ENCODE measurements at places on chromosomes 3 and 15.
A peak's percentile ranks its signal among the peaks of the same experiment; 100 is the strongest.

GRCh38 chr3:138949445-138950005 lies 2.5 kb downstream of the FOXL2NB start:
- DNase-seq = no peak

DNA sequence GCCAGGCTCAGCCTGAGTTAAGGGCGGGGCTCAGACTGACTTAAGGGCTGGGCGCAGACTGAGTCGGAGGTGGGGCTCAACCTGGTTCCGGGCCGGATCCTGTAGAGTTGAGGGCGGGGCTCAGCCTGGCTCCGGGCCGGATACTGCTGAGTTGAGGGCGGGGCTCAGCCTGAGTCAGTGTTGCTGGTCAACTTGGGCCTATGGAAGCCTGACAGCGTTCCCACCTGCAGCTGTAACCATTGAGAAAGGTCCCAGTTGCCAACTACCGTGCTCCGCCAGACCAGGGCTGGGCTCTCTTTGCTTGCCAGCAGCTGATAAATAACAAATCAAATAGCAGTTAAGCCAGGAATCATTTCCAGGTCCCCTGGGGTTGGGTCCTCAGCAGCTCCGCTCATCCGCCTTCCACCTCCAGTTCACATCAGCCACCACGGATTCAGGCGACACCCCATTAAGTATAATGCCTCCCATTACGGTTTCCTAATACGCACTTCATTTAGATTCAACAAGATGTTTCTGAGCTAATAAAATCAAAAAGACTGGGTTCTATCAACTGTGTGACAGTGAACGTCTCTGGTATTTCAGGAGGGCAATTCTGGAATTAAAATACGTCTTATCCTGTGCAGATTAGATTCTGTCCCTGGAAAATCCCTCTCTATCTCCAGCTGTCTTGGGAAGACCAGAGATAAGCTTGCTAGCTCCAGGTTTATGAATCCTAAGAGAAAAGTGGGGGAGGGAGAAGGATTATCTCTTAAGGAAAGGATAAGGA lies 7.3 kb downstream of the GRIP2 start:
- peak; percentile 25 for DNase-seq

DNA sequence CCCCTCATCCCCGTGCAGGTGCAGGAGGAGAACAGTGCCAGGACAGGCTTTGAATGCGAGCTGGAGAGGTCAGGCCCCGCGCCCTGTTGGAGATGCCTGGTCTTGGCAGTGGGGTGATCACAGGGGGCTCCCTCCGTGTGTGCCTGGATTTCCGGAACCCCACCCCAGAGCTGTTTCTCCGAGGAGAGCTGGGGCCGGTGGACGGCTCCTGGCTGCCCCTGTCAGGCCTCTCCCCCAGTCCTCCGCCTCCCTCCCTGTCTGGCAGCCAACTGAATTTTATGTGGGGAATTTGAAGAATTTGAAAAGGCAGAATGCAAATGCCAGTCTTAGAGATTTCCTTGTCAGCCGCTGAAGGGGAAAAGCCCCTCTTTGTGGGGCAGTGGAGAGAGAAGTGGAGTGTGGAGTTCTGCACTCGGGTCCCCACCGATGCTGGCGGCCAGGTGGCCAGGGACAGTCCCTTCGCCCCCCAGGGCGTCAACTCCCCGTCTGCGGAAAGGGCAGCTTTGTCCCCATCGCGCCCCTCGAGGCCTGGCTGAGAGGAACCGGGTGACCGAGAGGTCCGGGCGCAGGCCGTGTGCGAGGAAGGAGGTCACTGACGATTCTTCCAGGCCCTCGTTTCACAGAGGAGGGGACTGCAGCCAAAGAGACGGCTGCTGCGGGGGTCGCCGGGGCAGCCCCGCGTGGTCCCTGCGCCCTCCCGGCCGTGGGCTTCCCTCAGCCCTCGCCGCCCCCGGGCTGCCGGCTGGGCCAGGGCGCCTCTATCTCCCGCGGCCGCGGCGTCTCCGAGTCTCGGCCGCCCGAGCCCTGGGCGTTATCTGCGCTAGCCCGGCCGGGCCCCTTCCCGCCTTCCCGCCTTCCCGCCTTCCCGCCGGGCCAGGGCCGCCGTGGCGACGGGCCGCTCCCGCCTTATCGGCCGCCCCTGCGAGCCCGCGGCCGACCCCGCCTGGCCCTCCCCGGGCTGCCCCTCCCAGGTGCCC lies 56.0 kb upstream of the LCTL start:
- no peak for DNase-seq

DNA sequence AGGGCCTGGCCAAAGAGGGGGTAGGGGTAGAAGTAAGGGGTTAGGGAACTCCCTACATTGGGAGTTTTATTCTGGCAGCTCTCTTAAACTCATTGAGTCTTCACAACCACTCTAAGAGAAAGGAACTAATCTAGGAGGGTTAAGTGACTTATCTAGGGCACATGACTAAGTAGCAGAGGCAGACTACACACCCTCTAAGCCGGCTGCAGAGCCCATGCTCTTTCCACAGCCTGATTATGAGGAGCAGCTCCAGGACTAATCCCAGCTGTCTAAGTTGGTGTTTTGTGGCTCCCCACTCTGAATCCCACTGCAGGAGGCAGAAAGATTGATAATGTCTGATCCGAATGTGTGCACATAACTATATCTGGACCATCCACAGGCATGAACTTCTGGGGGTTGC lies 374.6 kb downstream of the EPHB1 start:
- no peak for DNase-seq

DNA sequence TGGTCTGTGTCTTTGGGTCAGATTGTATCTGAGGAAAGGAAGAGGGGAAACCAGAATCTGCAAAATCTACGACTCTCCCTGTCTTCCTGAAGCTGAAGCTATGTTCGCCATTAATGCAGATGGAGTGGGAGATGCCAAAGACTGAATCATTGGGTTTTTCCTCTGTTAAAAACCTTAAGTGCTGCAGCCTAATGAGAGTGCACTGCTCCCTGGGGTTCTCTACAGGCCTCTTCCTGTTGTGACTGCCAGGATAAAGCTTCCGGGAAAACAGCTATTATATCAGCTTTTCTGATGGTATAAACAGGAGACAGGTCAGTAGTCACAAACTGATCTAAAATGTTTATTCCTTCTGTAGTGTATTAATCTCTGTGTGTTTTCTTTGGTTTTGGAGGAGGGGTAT lies 24.0 kb downstream of the RMDN3 start:
- no peak for DNase-seq

- DNase-seq = no peak
Measured at GRCh38 chr15:64755427-64755940, 19.9 kb downstream of the RBPMS2 start.

GRCh38 chr3:156211583-156211982 lies 91.2 kb downstream of the KCNAB1 start:
- no peak for DNase-seq

DNA sequence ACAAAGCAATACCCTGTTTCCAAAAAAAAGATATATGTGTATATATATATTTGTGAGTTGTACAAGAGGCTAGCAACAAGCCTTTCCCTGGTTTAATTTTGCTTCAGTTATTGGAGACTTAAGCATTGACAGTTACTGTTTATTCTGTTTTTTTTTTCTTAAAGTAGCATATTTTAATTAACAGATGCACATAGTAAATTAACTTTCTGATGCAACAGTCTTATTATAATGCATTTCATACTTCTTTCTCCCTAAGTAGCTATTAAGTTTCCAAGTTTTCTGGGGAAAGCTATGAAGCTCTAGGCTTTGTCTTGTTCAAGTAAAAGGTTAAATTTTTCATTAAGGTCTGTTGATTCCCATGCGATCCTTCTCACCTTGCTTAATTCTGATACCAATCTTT lies 17.9 kb downstream of the PRKCI start:
- DNase-seq = no peak

GRCh38 chr3:171796625-171797264 lies 13.5 kb downstream of the PLD1 start:
- no peak for DNase-seq

- DNase-seq = no peak
Measured at GRCh38 chr3:57952651-57953050, 55.6 kb upstream of the FLNB start.

DNA sequence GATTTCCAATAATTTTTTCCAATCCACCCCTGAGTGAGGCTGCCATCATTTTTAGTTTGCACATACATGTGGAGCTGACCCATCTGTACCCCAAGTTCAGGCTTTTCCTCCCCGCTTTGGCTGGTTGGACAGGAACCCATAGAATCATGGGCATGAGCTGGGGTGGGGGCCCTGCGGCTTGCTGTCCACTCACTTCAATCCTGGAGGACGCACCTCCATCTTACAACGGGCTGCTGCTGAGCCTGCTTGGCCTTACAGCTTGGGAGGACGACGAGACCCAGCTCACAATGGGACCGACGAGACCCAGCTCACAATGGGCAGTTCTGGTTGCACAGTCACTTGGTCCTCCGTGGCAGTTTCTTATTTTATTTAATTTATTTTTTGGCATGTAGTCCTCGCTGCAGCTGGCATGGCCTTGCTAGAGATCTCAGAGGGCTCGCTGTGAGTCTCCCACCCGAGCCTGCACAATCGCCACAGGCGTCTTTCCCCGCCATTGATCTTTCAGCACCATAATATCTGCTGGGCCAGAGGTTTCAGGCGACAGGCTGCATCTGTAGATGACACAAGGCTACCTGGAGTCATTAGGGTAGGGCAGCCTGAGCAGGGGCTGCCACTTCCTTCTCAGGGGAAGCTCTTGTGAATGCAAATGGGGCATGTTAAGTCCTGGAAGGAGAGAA lies 19.6 kb upstream of the EPHB3 start:
- no peak for DNase-seq

DNA sequence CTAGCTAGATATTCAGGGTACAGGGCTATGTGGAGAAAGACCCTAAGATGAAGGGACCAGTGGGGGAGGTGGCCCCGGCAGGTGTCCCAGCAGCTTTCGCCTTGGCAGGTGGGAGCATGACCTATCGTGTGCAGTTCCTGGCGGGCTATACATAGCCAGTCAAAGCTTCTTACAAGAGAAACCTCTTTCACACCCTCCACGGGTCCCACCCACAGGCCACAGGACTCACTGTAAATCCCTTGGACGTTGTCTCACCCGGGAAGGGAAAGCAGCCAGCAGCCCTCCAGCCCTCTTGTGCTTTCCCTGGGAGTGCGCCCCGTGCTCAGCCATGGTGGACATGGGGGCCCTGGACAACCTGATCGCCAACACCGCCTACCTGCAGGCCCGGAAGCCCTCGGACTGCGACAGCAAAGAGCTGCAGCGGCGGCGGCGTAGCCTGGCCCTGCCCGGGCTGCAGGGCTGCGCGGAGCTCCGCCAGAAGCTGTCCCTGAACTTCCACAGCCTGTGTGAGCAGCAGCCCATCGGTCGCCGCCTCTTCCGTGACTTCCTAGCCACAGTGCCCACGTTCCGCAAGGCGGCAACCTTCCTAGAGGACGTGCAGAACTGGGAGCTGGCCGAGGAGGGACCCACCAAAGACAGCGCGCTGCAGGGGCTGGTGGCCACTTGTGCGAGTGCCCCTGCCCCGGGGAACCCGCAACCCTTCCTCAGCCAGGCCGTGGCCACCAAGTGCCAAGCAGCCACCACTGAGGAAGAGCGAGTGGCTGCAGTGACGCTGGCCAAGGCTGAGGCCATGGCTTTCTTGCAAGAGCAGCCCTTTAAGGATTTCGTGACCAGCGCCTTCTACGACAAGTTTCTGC lies 15.0 kb downstream of the GRK7 start:
- no peak for DNase-seq

DNA sequence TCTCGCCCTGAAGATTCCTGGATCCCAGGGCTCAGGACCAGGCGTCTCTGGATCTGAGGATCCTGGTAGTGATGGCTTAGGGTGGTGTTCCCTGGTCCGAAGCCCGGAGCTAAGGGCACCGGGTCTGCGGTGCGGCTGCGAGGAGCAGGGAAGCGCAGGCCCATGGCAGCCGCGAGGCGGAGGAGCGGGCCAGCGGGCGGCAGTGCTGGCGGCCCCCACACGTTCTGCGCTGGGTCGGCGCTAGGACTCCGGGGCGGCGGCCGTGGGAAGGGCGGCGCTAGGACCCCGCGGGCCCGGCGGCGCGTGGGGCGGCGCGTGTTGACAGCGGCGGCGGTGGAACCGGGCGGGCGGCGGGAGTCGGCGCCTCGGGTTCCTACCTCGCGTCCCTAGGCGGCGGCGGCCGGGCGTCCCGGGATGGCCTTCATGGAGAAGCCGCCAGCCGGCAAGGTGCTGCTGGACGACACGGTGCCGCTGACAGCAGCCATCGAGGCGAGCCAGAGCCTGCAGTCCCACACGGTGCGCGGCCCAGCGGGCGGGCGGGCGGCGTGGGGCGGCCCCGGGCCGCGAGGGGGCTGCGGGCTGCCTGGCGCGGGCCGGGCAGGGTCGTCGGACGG lies at the start of gene PXK:
TSS of gene PXK (plus strand) at position 318 of the 614 bp plus-strand sequence. CDS start at position 415, 97 bp downstream.
- peak; percentile 54 for DNase-seq

DNA sequence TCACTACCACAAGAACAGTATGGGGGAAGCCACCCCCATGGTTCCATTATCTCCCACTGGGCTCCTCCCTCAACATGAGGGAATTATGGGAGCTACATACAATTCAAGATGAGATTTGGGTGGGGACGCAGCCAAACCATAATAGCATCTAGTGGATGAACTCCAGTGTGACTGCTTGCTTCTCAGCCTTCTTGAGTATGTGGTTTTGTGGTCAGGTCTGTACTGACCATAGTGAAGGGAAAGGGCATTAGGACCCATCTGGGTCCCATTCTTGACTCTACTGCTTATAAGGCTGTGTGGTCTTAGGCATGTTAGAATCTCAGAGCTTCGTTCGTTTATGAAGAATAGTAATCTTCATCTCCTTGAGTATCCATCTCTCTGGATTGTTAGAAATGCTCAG lies 81.4 kb downstream of the CGNL1 start:
- no peak for DNase-seq

DNA sequence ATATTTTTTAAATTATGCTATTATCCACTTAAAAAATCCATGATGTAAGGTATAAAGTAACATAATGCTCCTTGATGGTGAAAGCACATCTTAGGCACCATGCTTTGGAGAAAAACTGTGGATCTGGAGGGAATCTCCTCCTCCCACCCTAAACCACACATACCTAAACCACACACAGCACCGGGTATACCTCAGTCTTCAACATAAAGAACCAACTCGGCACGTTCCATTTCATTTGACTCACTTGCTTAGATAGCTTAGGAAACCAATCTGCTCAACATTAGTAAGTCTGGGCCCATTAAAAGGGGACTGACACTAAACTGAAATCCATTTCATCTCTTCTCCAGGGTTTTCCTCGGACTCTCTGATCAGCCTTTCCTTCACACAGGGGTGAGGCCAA lies 945.7 kb upstream of the CFAP20DC start:
- DNase-seq = no peak

- no peak for DNase-seq
Measured at GRCh38 chr3:103393395-103394186, 958.8 kb downstream of the ZPLD1 start.

DNA sequence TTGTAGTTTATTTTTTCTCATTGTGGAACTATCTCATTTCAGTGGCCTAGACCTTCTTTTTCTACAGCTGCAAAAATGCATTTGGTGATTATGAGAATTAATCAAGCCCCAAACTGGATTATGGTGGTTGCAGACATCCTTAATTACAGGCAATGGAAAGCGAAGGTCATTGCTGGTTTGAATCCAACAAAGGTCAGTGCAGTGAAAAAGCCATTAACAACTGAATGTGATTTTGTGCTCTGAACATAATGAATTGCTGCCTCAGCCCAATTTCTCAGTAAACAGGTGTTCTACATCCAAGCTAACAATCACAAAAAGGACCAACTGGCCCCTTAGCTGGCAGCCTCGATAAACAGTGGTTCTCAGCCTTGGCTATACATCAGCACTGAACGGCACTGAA lies 260.1 kb upstream of the DPPA4 start:
- DNase-seq = no peak

GRCh38 chr3:184737063-184737462 lies 25.2 kb upstream of the MAGEF1 start:
- no peak for DNase-seq
